ENCODE measurements at places on chromosomes 5 and 9.

GRCh38 chr5:106321242-106321641 lies 1349.5 kb downstream of the EFNA5 start:
- no peak for DNase-seq

DNA sequence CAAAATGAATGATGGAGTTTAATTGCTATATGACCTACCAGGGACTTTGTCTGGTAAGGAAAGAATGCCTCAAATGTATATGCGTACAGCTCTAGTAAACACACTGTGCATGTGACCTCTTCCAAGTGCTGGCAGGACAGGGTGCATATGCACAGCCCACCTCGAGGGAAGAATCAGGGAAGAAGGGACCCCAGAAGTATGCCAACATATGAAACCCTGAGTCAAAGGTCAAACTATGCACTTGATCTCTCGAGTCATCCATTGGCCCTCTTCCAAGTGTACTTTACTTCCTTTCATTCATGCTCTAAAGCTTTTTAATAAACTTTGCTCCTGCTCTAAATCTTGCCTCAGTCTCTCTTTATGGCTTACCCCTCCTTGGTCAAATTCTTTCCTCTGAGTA lies 804.6 kb upstream of the COX7C start:
- DNase-seq, result no peak

GRCh38 chr9:5784526-5785315 lies 48.2 kb downstream of the ERMP1 start:
- DNase-seq, result no peak

DNA sequence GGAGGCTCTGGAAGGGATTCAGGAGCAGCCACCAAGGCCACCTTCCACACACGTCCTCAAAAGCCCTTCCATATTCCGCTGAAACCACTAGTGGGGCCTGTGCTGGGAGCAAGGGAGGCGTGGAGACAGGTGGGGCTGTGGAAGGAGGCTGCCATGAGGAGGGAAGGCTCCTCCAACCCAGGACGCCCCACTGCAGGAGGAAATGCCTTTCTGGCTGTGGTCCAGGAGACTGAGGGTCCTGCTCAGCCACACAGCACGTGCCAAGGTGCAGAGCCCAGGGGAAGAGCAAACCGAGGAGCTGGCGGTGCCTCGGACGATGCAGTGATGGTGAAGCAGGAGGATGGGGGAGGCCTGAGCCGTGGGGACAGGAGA lies 49.5 kb downstream of the ADAMTS2 start:
- DNase-seq, result peak; percentile 16

GRCh38 chr5:74367241-74367733 lies 273.2 kb downstream of the ENC1 start:
- no peak for DNase-seq

DNA sequence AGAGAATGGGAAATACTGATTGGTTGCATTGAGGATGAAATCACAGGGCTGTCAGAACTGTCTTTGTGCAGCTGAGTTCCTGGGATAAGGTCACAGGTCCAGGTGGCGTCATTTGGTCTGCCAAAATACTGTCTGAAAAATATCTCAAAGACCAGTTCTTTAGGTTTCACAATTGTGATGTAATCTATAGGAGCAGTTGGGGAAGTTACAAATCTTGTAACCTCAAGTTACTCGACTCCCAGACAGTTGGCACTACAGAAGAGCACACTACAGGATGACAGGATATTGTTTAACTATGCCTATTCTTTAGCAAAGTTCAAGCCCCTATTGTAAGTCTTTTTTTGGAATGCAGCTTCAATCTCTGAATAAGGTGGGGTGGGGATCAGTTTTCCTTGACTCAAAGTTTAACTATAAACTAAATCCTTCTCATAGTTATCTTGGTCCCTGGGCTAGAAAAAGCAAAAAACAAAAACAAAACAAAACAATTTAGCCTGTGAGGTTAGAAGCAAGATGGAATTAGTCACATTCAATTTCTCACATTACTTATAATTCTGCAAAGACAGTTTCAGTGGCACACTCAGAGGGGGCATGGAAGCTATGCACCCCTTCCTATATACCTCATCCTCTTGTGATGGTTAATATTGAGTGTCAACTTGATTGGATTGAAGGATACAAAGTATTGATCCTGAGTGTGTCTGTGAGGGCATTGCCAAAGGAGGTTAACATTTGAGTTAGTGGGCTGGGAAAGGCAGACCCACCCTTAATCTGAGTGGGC lies 276.0 kb downstream of the AUH start:
- DNase-seq, result no peak

- DNase-seq, result no peak
These were observed 133.6 kb downstream of the OXCT1 start for GRCh38 chr5:41736641-41737040.

- no peak for DNase-seq
These were observed 102.0 kb upstream of the NREP start for GRCh38 chr5:111859031-111859430.

GRCh38 chr5:148853868-148854267 lies 27.5 kb downstream of the ADRB2 start:
- DNase-seq, result no peak

DNA sequence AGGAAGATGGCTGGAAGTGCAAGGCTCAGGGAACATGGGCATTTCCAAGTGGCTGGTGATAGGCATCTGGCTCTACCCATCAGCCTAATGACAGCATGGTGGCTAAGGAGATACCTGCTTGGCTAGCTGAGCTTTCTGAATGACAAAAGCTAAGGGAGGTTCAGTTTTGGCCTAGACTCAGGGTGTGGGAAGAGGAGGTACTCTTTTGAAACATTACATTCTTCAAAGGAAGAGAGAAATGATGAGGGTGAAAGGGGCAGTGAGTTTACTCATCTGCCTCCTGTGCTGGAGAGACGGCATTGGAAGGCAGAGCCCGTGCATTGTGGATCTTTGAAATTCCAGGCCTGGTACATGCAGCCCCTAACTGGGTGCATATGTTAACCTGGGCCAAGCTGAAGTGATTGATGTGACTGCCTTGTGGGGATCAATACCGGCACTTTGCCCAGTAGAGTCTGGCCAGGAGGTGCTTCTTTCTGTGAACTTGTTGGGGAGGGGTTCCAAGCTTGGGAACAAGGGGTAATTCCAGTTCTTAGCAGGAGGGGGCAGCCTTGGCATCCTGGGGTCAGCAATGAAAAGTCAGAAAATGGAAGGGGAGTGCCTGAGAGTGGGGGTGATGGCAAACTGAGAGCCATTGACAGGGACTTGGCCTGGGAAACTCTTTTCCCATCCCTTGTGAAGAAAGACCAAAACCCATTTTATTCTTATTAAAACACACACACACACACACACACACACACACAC lies 108.6 kb downstream of the ACER2 start:
- no peak for DNase-seq

DNA sequence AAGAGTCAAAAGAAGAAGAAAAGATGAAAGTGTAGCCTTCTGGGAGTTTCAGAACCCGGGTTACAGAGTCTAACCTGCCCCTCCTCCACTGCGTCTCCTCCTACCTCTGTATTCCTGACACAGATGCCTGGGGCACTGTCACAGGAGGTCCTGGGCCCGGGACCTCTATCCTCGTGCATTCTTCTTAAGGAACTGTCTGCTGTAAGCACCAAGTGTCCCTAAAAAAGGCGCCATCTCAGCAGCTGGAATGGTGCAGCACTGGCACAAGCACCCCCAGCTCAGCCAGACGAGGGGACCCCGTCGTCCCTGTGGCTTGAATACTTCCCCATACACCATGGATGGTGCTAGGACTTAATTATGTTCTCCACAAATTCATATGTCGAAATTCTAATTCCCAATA lies 35.8 kb upstream of the MVB12B start:
- no peak for DNase-seq

DNA sequence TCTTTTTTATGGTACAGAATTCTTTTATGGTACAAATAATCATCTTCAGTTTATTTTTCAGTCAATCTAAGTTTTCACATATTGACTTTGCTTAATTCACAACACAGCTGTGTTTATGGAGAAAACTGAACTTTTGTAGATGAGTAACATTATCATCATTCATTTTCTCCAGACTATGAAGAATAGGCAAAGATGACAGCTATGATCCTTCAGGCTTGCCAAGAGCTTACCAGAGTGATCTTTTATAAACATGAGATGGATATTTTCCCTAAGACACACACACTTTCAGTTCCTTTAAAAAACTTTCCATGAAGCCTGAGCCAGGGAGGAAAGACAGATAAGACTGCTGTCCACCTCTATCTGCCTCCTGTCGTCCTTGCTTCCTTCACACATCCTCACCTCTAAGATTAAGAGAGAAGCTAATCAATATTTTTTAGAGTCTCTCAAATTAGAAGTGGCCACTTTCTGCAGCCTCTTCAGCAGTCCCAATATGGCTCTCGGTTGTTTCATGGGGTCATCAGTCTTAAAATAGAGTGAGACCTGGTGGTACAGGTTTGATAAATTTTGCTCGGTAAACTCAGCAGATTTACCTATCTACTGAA lies 108.1 kb upstream of the SLC27A6 start:
- no peak for DNase-seq

DNA sequence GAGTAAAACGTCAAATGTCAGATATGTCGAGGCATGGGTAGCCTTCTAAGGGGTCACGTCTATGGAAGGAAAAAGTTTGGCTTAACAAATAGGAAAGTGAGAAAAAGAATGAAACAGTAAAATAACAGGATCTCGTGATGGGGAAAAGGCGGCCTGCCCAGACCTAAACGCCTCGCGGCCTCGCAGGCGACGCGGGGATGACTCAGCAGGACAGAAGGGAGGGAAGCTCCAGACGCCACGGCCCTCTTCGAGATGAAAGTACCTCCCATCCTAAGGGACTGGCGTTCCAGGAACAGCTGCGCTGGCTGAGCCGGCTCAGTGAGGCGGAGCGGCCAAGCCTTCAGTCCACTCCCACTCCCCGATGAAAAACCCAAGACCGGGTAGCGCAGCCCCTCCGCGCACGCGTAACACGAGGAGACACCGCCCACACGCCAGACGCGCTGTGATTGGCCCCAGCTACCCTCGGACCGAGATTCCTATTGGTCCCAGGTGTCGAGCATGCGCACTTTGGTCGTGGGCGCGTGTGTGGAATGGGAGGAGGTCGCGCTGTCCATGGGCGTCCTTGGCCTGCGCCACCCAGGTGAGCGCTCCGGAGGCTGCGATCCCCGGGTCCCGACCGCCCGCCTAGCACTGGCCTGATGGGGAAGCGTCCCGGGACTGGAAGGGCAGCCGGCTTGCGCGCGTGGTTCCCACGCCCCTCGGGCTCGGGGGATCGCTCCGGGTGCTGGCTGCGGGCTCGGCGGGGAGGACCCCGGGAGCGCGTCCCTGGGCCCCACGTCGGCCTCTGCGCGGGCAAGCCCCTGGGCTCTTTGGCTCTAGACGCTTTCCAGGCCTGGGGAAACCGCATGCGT lies 588.5 kb downstream of the MTRR start:
- DNase-seq, result peak; percentile 79

DNA sequence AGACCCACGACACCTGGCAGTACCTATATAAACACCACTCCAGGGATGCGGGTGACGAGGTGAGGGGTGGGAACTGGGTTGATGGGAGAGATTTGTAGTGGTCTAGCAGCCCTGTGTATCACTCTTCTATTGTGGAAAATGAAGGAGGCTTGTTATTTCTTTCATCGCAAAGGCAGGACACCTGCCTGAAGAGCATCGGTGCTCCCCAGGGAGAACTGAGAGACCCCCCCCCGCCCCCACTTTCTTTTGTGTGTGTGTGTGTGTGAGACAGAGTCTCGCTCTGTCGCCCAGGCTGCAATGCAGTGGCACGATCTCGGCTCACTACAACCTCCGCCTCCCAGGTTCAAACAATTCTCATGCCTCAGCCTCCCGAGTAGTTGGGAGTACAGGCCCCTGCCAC lies 8.3 kb upstream of the WDR5 start:
- no peak for DNase-seq

DNA sequence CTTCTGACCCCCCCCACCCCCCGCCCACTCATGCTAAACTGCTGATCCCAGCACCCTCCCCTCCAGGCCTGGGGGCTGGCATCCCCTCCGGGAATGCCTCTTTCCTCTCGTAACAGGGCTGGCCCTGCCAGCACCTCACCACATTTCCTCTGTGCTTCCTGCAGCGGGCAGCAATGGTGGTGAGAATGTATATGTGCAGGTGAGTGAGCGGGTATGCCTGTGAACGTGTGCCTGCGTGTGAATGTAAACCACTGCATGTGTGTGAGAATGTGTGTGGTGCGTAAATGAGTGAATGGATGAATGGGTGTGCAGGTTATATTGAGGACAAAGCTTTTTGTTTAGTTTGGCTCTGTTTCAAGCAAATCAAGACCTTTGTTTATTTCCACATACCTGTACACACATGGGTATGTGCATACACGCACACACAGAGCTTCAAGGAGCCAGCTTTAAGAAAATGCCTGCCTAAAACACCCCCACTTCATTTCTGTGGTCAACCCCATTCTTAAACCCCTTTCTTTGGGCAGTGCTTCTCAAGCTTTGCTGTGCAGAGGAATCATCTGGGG lies 95.7 kb upstream of the SHB start:
- no peak for DNase-seq

DNA sequence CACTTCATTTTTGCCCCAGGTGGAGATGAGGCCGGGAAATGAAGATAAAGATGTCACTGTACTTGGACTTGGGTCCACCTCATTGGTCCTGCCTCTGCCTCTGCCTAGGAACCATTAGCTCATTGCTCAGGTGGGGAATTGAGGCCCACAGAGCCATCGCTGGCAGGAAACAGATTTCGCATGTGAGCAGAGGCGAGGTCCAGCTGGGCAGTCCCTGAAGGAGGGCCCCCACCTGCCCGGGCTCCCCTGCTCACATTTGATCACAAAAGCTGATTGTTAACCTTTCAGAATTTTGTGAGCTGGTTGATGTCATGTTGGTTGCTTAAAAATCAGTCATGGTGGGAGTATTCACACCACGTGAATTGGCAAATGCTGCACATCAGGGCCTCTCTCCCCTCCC lies 273.8 kb upstream of the MVB12B start:
- DNase-seq, result no peak

DNA sequence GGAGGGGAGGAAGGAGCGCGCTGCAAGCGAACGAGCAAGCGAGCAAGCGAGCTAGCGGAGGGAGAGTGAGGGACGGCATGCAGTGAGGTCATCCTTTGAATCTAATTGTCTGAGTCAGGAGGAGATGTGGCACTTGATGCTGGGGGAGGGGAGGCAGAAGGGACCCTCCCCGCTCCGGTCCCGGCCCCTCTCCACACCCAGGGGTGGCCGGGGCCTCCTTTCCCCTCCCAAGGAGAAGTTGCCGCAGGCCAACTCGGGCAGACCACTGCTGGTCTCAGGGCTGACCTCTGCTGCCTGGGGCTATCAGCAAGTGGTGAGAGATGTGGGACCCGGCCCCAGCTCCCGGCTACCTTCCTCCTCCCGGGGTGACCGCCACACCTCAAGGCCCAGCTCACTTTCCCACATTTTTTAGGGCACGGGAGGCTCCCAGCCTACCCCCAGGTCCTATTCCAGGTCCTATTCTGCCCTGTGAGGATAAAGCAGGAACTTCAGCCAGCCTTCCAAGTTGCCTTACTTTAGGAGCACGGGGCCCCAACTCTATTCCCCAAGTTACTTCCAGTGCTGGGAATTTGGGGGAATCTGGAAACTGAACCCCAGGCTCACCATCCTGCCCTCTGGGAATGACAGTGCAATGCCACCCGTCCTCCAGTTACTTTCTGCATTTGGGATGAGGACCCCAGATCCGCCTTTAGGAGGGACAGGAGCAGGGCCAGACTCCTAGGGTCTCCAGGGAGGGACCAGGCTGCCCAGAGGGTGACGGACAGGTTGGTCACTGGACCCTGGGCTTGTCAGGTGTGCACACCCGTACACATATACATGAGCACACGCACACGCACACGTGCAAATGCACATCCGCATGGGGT lies 11.1 kb downstream of the CNTFR start:
- peak; percentile 36 for DNase-seq

- no peak for DNase-seq
These were observed 17.6 kb downstream of the ARRDC3 start for GRCh38 chr5:91365498-91365897.

Measured in DMS79 treated with DMSO at 0.1 percent for 48 hours (cell line).